ENCODE measurements at places on chromosomes 6 and 20. TPM values are rescaled to one million over a fixed set of nuclear protein-coding genes. Genes with fewer than 3 reads are reported as not detected.
A peak's percentile ranks its signal among the peaks of the same experiment; 100 is the strongest.

The BTN1A1 gene
- total RNA-seq = not detected

The SRC gene
- 2.6 TPM for total RNA-seq

The DEFB121 gene
- total RNA-seq = not detected

The LBP gene
- not detected for total RNA-seq

DNA sequence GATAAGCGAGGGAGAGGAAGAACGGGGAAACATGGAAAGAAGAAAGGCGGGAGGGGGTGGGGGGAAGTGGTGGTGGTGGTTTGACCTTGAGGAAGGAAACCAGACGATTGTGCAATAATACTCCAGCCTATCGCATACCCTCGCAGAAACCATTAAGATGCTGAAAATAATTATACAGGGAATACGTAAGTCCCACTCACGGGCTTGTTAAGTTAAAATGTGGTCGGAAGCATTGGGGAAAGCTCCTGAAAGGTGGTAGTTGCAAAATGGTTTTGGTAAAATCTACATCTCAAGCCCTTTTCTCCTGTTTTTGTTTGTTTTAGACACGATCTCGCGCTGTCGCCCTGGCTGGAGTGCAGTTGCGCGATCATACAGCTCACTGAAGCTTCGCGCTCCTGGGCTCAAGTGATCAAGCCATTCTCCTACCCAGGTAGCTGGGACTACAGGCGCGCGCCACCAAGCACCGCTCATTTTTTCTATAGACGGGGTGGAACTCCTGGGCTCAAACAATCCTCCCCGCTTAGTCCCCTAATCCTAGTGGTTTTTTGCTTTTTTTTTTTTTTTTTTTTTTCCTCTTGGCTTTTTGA is 128.9 kb upstream of the ZNF184 start:
- H3K4me3 ChIP-seq = peak overlapping the region; percentile 47
- peaks cover 3% of the 10 kb centered on the region for H3K36me3 ChIP-seq
- peaks cover 49% of the 10 kb centered on the region for H3K27me3 ChIP-seq
- H3K4me1 ChIP-seq = peaks cover 27% of the 10 kb centered on the region
- H3K27ac ChIP-seq = no peak overlapping the region

GRCh38 chr6:25972902-25973301 is 10.3 kb downstream of the TRIM38 start:
- H3K4me1 ChIP-seq = peaks cover 55% of the 10 kb centered on the region
- no peak overlapping the region for H3K27ac ChIP-seq
- no peaks in the 10 kb centered on the region for H3K27me3 ChIP-seq
- H3K4me3 ChIP-seq = no peak overlapping the region

DNA sequence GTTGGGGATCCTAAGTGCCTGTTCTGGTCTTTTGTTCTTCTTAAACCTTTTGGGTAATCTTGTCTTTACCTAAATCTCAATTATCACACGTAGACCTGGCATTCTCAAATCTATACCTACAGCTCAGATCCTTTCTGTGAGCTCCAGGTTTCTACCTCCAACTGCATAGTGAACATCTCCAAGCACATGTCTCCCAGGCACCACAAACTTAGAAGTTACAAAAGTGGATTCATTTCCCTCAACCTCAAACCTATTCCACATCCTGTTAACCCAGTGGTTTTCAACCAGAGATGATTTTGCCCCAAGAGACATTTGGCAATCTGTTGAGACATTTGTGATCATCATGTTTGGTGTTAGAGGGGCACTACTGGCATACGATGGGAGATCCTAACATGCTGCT is 183.5 kb downstream of the TENT5A start:
- no peak overlapping the region for H3K27ac ChIP-seq
- H3K27me3 ChIP-seq = no peaks in the 10 kb centered on the region
- no peaks in the 10 kb centered on the region for H3K4me1 ChIP-seq
- no peak overlapping the region for H3K4me3 ChIP-seq
- DNase-seq = no peak
- no peaks in the 10 kb centered on the region for H3K36me3 ChIP-seq
